ENCODE measurements at places on chromosomes 12 and 14.

GRCh38 chr14:92412912-92413311 is 89.9 kb downstream of the SLC24A4 start:
- no peak for DNase-seq

GRCh38 chr12:132021031-132021871 is 71.5 kb downstream of the EP400 start:
- no peak for DNase-seq

DNA sequence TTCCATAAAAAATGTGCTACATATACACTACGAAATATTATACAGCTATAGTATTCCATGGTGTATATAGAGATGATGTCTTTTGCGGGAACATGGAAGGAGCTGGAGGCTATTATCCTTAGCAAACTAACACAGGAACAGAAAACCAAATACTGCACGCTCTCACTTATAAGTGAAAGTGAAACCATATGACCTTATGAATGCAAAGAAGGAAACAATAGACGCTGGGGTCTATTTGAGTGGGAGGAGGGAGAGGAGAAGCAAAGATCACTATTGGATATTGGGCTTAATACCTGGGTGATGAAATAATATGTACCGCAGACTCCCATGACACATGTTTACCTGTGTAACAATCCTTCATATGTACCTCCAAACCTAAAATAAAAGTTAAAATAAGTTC is 142.8 kb downstream of the LRFN5 start:
- DNase-seq, result no peak

GRCh38 chr12:131700271-131700670 is 10.6 kb upstream of the SFSWAP start:
- no peak for DNase-seq

DNA sequence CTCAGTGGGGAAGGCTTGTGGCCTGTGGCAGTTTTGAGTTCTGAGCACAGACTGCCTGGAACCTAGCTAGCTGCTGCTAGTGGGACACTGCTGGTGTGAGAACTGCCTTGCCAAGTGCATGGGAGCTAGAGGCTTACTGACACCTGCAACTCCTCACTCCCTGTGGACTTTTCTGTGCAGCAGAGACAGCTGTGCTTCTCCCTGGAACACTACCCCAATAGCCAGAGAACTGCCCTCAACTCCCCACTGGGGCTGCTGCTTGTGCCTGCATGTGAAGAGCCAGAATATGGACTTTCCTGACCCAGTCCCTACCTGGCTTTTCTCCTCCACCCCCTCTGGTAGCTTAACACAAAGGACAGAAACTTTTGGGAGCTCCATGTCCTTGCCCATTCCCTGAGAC is 222.6 kb downstream of the ADGRD1 start:
- no peak for DNase-seq

- no peak for DNase-seq
These were observed 15.3 kb downstream of the TNFRSF1A start for GRCh38 chr12:6326316-6327228.

DNA sequence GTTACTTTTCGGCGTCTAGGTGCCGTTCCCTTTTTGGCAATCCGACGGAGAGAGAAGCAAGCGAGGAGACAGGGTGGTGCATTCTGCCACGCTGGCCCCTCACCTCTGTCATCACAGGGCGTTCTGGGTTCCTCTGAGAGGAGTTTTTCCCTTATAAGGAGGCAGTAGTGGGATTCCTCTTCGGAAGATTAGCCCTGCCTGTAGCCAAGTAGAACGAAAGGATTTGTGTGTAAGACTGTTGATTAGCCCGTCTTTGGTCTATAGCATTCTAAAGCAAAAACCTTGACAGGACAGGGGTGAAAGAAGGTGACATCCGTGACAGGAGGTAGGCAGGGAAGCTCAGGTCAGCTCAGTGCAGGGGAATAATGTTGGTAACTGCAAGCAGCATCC is 9.1 kb upstream of the NEMF start:
- DNase-seq, result peak; percentile 76

GRCh38 chr12:92389466-92389865 is 243.8 kb upstream of the BTG1 start:
- no peak for DNase-seq

DNA sequence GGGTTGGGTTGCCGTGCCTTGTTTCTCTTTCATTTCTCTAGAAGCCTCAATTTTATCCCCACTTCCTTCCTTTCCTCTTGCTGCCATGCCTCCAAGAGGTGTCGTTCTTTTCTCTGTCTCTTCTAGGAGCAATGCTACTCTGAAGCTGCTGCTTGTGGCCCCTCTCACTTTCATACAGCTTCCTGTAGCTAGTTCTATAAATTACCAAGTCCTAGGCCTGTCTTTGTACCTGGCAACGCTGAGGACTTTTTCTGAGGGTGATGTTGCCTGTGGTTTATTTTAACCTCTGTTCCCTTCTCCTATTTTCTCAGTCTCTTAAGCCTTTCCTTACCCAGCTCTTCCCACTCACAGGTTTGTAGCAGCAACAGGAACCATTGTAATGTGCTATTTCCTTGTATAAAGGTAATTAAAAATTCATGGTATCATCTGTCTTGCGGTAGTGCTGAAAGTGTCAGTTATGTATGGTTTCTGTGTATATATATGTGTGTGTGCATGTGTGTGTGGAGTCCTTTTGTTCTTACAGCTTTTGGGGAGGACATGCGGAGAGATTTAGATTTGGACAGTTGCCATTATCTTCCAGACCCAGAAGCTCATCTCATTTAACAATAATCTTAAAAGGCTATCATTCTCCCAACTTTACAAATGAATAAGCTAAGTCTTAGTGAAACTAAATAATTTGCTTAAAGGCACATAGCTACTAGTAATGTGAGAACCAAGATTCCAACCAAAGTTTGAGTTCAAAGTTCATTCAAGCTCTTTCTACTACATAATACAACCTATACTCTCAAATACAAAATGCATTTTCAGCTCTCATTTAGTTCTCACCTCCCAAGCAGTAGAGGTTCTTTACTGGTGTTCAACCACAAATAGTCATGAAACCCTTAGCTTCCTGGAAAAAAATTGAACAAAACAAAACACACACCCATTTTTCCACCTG is 43.8 kb downstream of the DDHD1 start:
- DNase-seq, result peak; percentile 28

- no peak for DNase-seq
These were observed 5.5 kb upstream of the G2E3 start for GRCh38 chr14:30553311-30553989.

- peak; percentile 65 for DNase-seq
These were observed 238.9 kb downstream of the CHST11 start for GRCh38 chr12:104695453-104696148.
